Omental fat pad (tissue), 4 donors: ENCODE measurements at places on chromosomes 2 and 18.

DNA sequence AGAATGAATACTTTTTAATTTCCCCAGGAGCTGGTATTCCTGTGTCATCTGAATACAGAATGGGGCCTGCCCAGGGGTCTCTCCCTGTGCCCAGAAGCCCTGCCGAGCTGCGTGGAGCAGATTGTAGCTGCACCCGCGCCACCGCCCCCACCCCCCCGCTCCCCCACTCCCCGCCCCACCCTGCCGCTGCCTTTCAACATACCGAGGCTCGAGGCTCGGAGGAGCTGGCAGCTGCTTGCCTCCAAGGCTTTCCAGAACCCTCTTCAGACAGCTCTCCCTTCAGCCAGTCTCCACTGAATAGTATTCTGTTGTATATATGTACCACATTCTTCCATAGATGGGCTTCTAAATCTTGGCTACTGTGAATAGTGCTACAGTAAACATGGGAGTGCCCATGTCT is 150.7 kb downstream of the TSN start:
- no peak for DNase-seq

DNA sequence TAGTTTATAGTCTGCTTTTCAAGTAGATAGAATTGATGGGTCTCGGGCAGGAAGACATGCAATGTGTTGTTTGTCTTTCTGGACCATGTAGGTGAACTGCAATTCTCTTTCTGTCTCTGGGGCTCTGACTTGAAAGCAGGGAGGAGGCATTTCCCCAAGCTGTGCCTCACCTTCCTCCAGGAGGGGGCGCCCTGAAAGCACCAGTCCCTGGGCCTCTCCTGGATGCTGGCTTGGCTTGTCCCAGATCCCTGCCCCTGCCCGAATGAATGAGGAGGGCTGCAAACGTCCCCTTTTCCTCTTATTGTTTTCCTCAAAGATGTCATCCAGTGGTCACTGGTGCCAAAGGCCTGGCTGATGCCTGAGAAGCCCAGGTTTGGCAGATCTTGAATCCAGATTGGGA is 270.6 kb downstream of the CELF4 start:
- no peak for DNase-seq

GRCh38 chr2:12430407-12431133 is 286.2 kb upstream of the TRIB2 start:
- no peak for DNase-seq

GRCh38 chr2:45120546-45120945 is 111.3 kb upstream of the SIX2 start:
- DNase-seq, result no peak

DNA sequence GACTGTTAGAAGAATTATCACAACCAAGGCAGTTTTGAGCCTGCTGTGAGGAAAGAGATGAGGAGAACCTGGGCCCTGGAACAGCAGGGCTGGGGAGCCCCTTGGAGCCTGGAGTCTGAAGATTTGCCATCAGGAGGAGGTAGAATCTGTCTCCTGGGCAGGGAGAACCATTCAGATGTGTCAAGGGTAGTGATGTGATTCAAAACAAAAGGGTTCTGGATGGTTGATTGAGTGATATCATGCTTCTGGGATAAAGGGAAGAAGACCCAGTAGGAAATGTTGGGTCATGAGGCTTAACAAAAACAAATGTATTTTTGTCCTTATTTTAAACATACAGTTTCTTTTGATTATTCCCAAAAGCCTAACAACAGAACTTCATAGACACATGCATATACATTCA is 28.6 kb downstream of the RNF144A start:
- DNase-seq, result no peak

GRCh38 chr2:160224060-160224459 is 24.0 kb upstream of the ITGB6 start:
- DNase-seq, result no peak

DNA sequence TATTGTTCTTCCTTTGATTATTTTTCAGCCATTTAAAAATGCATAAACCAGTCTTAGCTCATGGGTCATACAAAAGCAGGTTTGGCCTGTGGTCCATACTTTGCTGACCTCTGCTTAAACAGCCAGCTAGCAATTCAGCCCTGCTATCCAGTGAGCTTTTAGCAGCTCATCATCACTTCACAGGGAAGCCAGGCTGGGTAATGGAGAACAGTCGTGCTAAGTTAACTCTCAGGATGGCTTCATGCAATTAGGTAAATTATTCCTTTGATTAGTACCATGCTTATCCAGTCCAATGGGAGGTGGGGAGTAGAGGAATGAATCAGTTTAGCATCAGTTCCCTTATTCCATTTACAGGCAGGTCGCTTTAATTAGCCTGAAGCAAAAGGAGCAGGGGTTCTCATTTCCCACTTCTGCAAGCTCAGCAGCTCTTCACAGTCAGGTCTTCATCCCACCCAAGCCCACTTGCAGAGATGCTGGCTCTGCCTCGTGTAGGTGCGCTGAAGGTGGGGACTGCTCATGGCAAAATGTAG is 109.8 kb upstream of the ALPP start:
- DNase-seq, result no peak

DNA sequence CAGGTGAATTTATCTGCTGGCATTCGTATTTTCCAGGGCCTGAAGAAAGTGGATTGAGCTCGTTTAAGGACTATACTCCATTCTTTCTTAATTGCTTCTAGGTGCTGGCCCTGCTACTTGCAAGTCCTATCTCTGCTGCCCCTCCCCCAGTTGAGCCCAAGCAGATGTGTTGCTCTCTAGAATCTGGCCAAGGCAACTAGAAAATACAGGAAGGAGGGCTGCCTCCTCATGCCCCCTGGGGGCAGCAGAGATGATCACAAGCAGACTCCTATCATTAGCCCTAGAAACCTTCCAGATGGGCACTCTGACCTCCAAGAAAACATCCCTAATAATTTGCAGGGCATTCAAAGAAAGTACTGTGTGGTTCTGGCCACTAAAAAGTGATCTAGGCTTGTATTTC is 72.5 kb upstream of the CYP26B1 start:
- no peak for DNase-seq

DNA sequence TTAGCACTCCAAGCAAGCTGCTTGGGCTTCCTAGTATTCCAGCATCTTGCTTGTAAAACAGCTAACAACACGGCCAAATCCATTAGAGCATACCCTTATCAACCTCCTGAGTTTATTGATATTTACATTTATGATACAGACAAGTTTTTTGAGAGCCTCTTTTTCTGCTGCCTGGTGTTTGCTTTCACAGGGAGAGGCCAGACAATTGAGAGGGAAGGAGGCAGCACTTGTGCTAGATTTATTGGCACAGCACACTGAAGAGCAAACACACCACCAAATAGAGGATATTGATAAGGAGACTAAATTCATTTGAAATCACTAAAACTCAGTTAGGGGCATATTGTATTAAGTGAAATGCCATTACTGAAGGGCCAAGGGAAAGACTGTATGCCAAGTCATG is 1142.3 kb upstream of the FANCL start:
- DNase-seq, result no peak

DNA sequence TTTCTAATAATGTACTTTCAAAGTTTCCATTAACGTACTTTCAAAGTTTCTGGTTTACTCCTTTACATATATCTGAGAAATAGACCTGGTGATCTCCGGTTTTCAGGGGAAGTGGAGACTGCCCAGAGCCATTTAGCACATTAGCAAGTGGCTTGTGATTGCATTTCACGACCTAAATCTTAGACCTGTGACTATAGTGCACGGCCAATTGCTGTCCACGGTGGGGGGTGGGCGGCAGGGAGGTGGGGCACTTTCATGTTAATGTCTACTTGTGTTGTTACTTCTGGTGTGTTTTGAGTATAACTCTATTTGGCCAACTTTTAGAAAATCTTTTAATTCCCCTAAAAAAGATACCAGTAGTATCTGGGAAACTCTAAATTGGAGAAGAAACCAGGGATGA is 11.3 kb downstream of the GATA6 start:
- DNase-seq, result no peak

DNA sequence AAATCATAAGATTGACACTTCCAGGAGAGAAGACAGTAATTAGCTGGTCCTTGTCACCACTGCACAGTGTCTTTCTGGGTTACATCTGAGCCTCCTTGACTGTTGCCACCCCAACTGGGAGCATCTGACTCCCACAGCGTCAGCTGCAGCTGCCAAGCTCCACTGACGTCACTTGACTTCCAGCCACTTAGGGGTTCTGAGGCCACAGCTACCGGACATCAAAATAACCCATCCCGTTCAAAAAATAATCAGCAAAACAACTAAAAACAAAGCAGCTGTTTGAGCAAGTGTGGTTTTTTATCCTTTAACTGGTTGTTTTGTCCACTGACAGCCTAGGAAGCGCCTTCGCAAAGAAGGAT is 206.5 kb upstream of the AGAP1 start:
- no peak for DNase-seq

GRCh38 chr18:72155327-72155726 is 388.8 kb downstream of the CBLN2 start:
- no peak for DNase-seq

DNA sequence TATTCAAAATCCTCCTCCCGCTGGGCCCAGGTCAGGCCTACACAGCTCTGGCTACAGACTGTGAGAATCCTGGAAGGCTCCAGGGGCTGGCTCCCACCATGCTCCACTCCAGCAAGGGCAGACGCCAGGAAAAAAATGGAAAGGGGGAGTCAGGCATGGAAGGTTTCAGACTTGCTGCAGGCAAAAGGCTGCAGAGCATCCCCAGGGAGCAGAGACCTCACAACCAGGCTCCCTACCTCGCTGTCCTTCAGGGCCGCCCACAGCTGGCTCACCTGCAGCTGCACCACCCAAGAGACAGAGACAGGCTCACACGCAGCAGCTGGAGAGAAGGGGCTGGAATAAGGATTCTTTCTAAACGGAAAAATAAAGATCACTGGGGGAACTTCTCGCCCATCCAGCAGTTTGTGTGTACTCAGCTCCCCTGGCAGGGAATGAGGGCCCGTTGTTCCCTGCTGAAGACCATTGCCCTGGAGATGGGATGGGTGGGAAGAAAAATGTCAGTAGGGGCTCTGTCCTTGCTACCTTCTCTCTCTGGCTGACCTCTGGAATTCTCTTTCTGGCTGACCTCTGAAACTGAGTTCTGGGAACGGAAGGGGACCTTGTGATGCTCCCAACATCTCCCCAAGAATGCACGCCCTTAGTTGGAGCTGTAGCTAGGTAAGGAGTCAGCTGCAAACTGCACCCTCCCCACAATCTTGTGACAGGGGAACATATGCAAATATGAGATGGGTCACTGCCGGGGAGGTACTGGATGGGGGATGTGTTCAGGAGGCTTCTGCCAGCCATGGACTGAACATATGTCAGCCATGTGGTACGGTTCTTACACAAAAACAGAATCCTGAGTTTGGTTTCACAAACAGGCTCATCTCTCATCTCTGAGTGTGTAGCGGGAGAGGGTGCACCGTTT is 34.5 kb downstream of the BCL2 start:
- no peak for DNase-seq

DNA sequence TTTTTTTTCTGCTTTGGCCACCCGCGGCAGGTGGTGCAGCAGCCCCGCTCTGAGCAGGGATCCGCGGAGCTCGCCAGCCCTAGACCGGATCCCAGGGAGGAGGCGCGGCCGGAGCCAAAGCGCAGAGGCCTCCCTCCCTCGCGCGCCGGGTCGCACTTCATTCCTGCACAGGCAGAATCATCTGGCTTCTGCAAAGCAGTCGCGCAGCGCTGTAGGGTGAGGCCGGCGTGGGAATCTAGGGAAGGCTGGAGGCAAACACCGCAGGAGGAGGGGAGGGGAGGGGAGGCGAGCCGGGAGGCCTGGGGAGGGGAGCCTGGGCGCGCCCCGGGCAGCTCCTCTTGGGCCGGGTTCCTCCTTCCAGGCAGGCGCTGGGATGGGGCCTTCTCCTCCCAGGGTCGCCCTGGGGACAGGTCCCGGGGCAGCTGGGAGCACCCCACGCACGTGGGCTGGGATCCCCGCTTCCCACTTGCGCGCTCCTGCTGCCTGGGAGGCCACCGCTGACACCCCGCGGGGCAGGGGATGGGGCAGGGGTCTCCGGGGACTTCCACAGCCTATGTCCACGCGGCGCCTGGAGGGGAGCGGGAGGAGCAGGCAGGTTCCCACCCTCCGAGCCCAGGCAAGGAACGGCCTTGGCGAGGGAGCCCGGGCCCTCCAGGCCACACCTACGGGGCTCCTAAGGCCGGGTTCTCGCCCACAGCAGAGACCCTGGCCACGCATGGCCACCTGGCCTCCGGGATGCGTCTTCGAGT is 45.0 kb downstream of the MBP start:
- DNase-seq, result no peak

GRCh38 chr2:16038621-16039020 is 98.3 kb downstream of the MYCN start:
- DNase-seq, result no peak

GRCh38 chr18:63244607-63245006 is 75.0 kb downstream of the BCL2 start:
- DNase-seq, result no peak

DNA sequence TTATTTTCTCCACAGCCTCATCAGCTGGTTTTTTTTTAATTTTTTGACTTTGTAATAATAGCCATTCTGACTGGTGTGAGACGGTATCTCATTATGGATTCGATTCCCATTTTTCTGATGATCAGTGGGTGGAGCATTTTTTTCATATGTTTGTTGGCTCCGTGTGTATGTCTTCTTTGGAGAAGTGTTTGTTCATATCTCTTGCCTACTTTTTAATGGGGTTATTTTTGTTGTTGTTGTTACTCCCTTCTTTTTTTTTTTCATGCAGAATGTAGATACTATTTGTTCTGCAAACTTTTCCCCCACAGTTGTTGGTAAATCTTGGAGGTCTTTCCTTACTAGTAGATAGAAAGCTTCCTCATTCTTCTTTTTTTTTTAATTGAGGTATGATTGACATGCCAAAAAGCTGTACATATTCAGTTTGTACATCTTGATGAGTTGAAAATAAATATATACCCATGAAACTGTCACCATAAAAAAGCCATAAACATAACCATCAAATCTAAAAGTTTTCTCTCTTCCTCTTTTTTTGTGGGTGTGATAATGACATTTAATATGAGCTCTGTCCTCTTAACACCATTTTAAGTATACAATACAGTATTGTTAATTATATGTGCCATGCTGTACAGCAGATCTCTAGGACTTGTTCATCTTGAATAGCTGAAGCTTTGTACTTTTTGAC is 21.8 kb upstream of the NT5DC4 start:
- no peak for DNase-seq

GRCh38 chr18:42242758-42243157 is 287.7 kb downstream of the PIK3C3 start:
- no peak for DNase-seq

- DNase-seq, result no peak
These were observed 549.2 kb upstream of the VWC2L start for GRCh38 chr2:213861638-213862037.

GRCh38 chr18:13808294-13809042 is 15.5 kb upstream of the MC5R start:
- DNase-seq, result no peak

DNA sequence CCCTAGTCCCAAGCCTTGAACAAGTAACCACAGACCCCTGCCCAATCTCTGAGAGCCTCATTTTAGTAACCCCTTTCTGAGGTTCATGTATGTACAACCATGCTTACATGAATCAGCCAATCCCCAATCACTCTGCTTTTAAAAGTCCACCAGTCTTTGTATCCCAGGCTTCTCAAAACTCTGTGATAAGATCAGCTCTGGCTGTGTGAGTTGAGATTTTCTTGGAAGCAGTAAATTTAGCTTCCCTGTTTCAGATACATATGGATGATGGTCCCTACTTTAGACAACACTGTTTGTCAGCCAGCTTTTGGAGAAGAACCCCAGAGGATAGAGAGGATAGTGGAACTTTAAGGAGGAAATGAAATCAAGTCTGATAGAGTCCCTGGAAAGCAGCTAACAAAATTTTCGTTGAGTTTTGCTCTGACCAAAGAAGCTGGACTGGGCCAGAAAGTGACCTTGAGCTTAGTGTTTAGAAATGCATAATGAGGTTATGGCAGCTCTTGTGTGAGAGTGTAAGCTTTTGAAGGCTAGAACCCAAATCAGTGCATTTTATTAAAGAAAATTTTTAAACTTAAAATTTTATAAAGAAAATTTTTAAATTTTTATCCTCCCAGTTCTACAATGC is 3.7 kb downstream of the ADNP2 start:
- no peak for DNase-seq
